GM23338 (cell line): ENCODE measurements at places on chromosomes 7 and 10. TPM values are rescaled to one million over a fixed set of nuclear protein-coding genes. Genes with fewer than 3 reads are reported as not detected.

The SKAP2 gene
- 2.5 and 4.0 TPM in 2 replicates for total RNA-seq

The SNCG gene
- total RNA-seq: 4.0 and 9.6 TPM in 2 replicates

The SMO gene
- total RNA-seq: 57.7 and 61.5 TPM in 2 replicates

The RBM17 gene
- 54.7 and 90.5 TPM in 2 replicates for total RNA-seq

DNA sequence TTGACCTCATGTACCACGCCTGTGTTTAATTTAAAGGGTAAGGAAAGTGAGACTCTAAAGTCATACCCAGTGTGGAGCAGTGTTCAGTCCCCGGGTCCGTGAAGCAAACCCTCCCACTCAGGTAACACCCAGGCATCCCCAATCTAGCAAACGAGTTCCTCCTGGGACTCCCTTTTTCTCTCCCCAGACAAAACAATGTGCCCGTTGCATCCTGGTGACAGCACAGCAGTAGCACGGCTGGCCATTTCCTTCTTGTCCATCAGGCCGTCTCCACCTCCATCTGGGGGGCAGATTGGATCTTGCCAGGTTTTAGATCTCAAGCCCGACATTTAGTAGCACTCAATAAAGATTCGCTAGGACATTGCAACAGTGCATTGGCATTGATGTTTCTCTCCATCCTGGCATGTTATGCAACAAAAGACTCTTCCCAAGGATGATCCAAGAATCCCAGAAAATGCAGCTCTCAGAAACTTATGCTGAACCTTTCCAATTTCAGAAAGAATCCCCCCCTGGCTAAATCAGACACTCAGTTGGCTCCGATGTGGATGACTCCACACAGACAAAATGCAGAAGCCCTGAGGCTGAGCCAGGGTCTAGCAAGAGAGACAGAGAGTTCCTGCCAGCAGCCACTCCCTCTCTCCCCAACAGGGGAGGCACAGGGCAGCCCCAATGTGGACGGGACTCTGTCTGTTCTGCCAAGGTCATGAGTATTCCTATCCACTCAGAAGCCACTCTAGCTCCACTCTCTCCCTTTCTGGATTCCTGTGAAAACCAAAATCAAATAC lies 274.5 kb upstream of the MGMT start:
- H3K27ac ChIP-seq: no peak overlapping the region
- H3K4me1 ChIP-seq: no peaks in the 10 kb centered on the region
- H3K4me3 ChIP-seq: no peak overlapping the region
- no peaks in the 10 kb centered on the region for H3K27me3 ChIP-seq
- DNase-seq: no peak

GRCh38 chr10:114151486-114151885 lies 22.5 kb downstream of the CCDC186 start:
- H3K27ac ChIP-seq: no peak overlapping the region
- DNase-seq: no peak
- no peaks in the 10 kb centered on the region for H3K27me3 ChIP-seq
- no peak overlapping the region for H3K4me3 ChIP-seq

DNA sequence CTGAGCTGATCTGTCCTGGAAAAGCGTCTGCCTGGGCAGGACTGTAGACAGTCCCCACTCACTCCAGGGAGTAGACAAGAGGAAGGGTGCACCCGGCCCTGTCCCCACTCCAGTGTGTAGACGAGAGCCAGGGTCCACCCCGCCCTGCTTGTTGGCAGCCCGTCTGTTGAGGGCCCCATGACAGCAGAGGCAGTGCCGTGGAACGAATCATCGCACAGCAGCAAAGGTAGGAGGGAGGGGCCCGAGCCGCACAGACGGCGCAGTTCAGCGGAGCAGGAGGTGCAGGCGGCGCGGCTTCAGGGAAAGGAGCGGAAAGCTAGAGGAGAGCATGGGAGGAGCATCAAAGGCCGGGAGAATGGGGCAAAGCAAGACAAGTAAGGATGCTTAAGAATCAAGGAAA lies 93.0 kb downstream of the DYNC2I1 start:
- no peaks in the 10 kb centered on the region for H3K36me3 ChIP-seq
- no peak overlapping the region for H3K27ac ChIP-seq
- no peak overlapping the region for H3K4me3 ChIP-seq
- DNase-seq: no peak
- no peaks in the 10 kb centered on the region for H3K27me3 ChIP-seq
- H3K4me1 ChIP-seq: no peaks in the 10 kb centered on the region

DNA sequence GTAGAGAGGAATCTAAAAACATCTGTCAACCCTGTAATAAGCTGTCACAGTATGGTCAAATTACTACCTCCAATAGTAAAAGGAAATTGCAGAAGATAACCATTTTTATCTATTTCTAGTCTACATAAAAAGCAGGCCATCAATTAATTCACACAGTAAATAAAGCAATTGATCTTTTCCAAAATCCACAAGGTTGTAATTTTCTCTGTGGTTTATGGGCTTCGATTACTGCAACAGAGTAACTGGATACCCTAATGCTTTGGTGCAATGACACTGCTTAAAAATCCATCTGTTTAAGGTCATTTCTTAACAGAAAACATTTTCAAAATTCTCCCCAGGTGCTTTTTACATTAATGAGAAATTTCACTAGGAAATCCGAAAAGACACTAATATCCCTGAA lies 23.9 kb downstream of the ESYT2 start:
- no peak for DNase-seq
- H3K4me3 ChIP-seq: no peak overlapping the region
- no peak overlapping the region for H3K27ac ChIP-seq
- H3K4me1 ChIP-seq: peaks cover 9% of the 10 kb centered on the region
- H3K27me3 ChIP-seq: no peaks in the 10 kb centered on the region

DNA sequence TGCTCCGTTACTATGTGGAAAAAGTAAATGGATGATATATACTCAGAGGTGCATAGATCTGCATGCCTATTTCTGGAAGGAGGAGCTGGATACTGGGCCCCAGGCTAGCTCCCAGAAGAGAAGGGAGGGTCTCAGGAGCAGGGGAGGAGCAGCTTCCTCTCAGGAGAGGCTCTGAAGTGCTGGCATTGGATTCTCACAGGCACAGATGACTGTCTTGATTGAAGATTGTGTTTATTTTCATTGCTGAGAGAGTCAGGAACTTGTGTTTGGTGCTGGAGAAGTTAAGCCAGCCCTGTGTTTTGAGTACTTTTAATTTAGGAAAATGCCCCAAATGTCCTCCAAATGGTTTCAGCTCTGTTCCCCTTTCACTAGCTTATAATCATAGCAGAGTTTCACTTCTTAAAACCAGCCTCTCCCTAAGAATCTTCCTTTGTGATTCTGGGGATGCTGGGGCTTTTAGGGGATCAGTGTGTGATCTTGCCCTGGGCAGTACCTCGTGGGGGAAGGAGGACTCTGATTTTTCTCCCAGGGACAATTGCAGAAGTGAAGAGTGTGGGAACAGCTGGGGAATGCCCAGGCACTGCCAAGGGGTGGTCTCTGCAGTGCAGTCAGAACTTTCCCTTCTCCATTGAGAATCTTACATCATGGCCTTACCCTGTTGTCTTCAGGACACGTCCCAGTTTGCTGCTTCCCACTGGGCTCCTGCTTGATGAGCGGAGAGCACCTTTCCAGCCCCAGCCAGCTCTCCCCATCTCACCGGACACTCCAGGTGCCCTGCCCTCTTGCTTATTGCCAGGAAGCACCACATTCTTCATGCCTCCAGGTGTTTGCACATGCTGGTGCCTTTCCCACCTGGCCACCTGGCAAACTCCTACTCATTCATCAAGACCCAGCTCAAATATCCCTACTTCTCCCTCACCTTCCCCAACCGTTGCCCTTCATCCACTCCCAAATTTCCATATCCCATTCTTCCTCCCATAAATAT lies 102.8 kb downstream of the ARHGAP22 start:
- H3K36me3 ChIP-seq: no peaks in the 10 kb centered on the region
- no peaks in the 10 kb centered on the region for H3K4me1 ChIP-seq
- no peak for DNase-seq
- no peaks in the 10 kb centered on the region for H3K27me3 ChIP-seq
- H3K27ac ChIP-seq: no peak overlapping the region
- no peak overlapping the region for H3K4me3 ChIP-seq

DNA sequence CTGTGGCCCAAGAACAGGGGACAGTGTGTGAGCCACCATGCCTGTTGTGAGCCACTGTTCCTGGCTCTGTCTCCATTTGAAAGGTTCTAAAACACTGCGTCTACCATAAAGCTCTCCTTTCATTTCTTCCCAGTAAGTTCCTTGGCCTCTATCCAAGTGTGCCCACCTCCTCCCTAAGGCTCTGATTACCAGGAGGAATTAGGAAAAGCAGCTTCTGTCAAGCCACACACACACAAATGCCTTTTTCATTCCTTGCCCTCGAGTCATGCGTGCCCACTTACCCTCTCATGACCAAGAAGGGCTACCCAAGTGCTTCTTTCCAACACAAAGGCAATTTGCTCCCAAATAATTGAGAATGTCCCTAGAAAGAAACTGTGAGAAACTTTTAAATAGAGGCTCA lies 70.8 kb upstream of the PARD3 start:
- H3K27ac ChIP-seq: no peak overlapping the region
- H3K4me3 ChIP-seq: no peak overlapping the region
- H3K4me1 ChIP-seq: no peaks in the 10 kb centered on the region; the same call in 1 of the 2 replicates
- no peaks in the 10 kb centered on the region for H3K27me3 ChIP-seq
- no peaks in the 10 kb centered on the region for H3K36me3 ChIP-seq

DNA sequence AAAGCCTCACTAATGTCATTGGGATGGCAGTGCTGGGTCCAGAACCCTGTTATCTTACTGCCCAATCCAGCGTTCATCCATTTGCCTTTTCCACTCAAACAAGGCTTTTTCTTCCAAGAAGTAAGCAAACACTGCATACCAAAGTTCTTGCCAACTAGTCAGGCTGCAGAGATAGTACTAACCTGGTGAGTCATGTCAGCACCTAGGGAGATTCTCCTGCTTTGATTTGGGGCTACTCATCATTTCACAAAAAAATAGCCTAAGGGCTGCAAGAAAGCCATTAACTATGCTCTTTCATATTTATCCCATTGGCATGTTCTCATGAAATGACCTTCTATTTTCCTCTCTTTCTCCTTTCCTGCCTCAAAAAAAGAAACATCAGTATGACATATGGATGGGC lies 142.6 kb downstream of the TWIST1 start:
- no peak overlapping the region for H3K4me3 ChIP-seq
- no peak overlapping the region for H3K27ac ChIP-seq
- no peak for DNase-seq
- no peaks in the 10 kb centered on the region for H3K27me3 ChIP-seq
- no peaks in the 10 kb centered on the region for H3K4me1 ChIP-seq

DNA sequence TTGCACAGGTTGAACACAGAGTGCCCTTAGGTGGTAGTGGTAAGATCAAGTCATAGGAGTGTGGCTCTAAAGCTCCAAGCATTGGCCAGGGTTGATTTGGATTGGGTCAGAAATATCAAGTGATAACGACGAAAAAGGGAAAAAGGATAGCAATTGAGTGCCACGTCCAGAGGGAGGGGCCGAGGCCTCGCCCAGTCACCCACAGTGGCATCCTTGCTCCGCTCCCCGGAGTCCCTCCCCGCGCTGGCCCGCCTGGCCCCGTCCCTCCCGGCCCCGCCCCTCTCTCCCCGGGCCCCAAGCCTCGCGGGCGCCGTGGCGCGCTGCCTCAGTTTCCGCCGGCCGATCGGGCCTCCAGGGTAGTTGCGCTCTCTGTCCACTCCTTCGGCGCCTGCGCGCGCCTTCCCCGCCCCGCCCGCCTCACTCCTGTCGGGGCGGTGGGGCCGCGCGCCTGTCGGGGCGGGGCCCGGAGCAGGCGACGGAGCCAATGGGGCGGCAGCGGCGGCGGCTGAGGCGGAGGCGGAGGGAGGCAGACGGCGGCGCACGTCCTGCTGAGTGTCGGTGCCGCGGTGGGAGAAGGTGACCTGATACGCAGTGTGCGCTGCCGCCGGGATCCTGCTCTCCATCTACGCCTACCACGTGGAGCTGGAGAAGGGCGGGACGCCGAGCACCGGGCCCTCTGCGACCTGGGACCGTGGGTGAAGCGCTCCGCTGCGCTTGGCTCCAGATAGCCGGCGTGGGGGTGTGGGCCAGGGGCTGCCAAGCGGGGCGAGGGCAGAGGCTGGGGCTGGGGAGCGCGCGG lies 209.1 kb upstream of the ZNF722 start:
- no peaks in the 10 kb centered on the region for H3K36me3 ChIP-seq
- no peaks in the 10 kb centered on the region for H3K27me3 ChIP-seq
- DNase-seq: no peak
- H3K4me3 ChIP-seq: no peak overlapping the region

- DNase-seq: no peak
- no peak overlapping the region for H3K4me3 ChIP-seq
- peaks cover 37% of the 10 kb centered on the region for H3K4me1 ChIP-seq
- no peaks in the 10 kb centered on the region for H3K36me3 ChIP-seq
These were observed 249.0 kb downstream of the TNS3 start for GRCh38 chr7:47332681-47333553.

- no peak for DNase-seq
- H3K27ac ChIP-seq: no peak overlapping the region
- no peak overlapping the region for H3K4me3 ChIP-seq
- no peaks in the 10 kb centered on the region for H3K4me1 ChIP-seq
- no peaks in the 10 kb centered on the region for H3K36me3 ChIP-seq
These were observed 19.1 kb upstream of the LEP start for GRCh38 chr7:128221929-128222403.

DNA sequence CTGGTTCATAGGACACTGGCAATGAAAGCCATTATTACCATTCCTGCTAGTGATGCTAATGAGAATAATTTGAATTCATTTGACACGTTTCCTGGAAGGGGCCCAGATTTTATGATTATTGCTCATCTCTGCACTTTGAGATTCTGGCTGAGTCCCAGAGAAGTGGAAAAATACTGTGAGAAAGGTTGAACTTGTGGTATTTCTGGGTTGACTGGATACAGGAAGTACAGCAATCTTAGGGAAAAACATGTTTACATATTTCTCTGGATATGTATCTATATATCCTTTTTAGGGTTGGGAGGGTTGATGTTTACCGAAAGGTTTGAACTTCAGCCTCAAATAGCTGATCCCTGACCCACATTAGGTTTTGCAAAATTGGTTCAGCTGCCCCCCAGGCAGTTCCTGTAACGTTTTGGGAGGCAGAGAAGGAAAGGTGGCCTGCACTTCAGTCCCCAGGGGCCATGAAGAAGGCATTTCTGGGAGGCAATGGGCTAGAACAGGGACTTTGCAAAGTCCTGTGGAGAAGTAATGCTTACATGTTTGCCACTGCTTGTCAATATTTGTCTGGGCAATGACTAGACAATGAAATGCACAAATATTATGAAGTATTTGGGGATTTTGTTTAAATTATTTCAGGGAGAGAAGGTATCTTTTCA lies 253.7 kb upstream of the PITRM1 start:
- H3K4me1 ChIP-seq: no peaks in the 10 kb centered on the region
- H3K36me3 ChIP-seq: no peaks in the 10 kb centered on the region
- no peak overlapping the region for H3K4me3 ChIP-seq
